Right lobe of liver (tissue), 6 donors: ENCODE measurements at places on chromosomes 2 and 18. TPM values are rescaled to one million over a fixed set of nuclear protein-coding genes. Genes with fewer than 3 reads are reported as not detected.

Gene SRBD1
- 9.3 TPM for total RNA-seq

GRCh38 chr18:23141104-23141999 lies 6.1 kb downstream of the CABLES1 start:
- DNase-seq = peak; percentile 93

GRCh38 chr2:191598296-191598695 lies 79.6 kb upstream of the NABP1 start:
- no peak for DNase-seq

DNA sequence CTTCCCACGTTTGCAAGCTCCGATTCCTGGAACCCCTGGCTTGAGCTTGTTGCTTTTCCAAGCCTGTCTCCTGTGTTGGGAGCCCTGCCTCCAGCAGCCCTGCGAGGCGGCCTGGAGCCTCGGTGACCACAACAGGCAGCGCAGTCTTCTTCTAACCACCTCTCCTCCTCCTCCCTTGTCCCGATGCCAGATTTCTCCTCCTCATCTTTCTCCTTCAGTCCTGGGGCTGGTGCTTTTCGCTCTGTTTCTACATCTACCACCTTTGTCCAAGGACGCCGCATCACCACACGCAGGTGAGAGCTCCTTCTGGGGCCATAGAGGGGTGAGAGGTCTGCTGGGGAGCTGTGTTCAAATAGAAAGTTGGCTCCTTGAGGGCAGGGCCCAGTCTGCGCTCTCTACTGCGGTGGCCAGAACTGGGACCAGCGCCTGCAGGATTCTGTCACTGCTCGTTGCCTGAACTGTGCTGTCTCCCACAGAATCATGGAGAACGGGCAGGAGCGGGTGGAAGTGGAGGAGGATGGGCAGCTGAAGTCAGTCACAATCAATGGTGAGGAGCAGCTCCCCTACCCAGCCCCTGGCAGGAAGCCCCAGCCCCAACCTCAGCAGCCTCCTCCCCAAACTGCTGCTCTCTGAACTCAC lies 3.9 kb downstream of the DNAJB2 start:
- DNase-seq = no peak

- no peak for DNase-seq
Measured at GRCh38 chr2:126826491-126826890, 72.2 kb upstream of the TEX51 start.

DNA sequence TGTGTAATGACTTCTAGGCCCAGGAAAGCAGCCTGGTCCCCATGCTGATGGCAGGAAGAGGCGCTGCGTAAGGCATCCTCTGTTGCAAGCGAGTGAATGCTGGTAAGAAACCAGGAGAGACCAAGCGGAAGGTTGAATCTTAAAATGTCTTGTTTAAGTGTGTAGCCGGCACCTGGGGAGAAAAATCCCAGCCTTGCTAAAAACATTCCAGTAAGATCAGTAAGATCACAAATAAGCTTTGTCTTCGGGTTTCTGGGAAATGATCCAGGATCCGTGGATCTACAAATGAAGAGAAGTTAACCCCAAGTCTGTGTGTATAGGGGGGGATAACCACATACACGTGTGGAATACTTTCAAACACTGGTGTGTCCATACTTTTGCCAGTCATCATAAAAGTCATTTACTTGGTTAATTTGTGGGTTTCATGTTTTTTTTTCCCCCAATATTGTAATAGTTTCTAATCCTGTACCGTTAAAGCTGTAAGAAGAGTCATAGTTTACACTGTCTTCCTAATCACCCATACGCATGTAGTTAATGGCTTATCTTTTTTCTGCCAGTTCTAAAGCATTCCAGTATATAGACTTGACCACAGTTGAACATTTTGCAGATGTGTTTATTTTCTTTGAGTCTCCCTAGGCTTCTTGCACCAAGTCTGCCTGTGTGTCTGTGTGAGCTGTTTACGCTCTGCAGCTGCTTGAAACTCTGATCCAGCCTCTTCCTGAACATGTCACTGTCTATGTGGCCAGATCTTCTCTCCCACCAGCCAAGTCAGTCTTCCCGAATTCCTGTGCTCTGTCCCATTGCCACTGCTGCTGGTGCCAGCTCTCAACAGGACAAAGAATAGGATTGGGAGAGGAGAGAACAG lies 135.9 kb upstream of the ARL4C start:
- no peak for DNase-seq
